ENCODE measurements at places on chromosomes 1 and 21. TPM values are rescaled to one million over a fixed set of nuclear protein-coding genes. Genes with fewer than 3 reads are reported as not detected.

DNA sequence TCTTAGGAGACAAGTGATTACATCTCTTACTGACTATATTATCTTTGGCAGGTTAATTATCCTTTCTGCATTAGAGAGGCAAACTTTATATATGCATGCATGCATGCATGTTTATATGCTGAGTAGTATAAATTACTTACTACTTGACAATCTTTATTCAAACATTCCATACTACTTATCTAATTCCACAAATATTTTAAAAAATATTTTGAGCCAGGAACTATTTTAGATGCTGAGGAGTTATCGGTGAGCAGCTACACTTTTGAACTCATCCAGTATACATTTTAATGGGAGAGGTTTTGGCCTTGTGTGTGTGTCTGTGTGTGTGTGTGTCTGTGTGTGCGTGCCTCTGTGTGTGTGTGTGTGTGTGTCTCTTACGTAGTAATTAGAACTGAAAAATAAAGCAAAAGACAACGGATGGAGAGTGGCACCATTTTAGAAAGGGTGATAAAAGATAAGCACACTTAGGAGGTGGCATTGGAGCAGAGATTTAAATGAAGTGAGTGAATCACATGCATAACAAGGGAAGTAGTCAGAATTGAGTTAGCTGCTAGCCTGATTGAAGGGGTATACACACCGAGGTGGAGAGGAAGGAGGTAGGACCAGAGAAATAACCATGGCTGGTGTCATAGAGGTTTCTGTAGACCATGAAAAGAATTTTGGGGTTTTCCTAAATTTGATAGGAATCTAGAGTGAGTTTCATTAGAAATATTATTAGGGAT lies 1488.4 kb downstream of the MRPL39 start:
- no peak for DNase-seq

- DNase-seq = peak; percentile 37
These were observed 978 bp downstream of the PRDM15 start for GRCh38 chr21:41877901-41878830.

DNA sequence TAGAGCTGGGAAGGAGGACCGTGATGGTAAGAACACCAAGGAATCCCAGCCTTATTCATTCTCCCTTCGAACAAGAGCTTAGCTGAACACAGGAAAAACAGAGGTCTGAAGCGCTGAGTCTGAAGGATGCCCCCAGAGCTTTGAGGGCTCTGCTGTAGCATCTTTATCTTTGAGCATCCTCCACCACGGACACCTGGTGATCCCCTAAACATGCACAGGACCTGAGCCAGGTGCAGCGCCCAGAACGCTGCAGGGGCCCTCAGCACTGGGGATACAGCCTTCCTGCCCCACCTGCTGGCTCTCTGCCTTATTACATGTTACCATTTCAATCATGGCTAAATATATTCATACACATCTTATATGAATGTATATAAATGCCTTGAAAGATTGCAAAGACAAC lies 7.7 kb upstream of the GPATCH4 start:
- no peak for DNase-seq

Gene OR2L5
- not detected for total RNA-seq

Gene CHRM3
- total RNA-seq = 47.1 TPM

Measured in uterus (tissue), 4 donors.